Mononuclear cell (primary cell): ENCODE measurements at places on chromosomes 3 and 15. TPM values are rescaled to one million over a fixed set of nuclear protein-coding genes. Genes with fewer than 3 reads are reported as not detected.

Gene GOLIM4
- 3.6 TPM for total RNA-seq

Gene SCG5
- total RNA-seq = 0.21 TPM

Gene RAB8B
- total RNA-seq = 163 TPM

Gene CELF6
- total RNA-seq = 0.84 TPM

Gene CPEB1
- not detected for total RNA-seq

Gene PLOD2
- 1.8 TPM for total RNA-seq

Gene IQCF5
- total RNA-seq = not detected
